HS-5 (cell line): ENCODE measurements at places on chromosomes 7 and 10.
A peak's percentile ranks its signal among the peaks of the same experiment; 100 is the strongest.

DNA sequence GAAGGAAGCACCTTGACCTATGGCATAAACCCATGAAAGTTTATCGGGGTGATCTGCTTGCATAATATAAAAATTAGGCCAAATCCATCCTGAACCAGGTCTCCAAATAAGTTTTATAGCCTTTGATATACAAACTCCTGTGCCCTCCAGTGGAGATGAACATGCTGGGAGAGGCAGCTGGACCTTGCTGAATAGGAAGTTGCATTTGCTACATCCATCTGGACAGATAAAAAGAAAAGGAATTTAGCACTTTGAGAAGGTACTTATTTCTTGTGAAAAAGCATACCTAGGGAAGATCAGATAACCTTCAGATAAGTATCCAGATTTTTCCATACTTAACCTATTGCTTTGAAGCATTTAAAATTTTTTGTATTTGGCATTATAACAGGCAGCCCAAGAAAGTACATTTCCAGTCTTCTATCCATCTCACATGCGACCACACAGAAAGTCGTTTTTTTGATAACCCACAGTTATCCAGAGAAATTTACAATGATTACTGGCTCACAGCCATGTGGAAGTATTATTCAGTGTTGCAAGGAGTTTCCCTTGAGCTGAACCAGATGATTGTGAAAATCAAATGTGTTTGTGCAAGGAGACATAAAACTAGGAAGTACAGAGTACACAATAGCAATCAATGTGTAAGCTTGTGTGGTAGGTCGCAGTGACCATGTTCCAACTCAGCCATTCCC lies 124.4 kb upstream of the STK17A start:
- DNase-seq: no peak

GRCh38 chr7:20206104-20206896 lies 10.9 kb downstream of the MACC1 start:
- no peak for DNase-seq

GRCh38 chr10:22029445-22030236 lies 26.1 kb upstream of the DNAJC1 start:
- no peak for DNase-seq

DNA sequence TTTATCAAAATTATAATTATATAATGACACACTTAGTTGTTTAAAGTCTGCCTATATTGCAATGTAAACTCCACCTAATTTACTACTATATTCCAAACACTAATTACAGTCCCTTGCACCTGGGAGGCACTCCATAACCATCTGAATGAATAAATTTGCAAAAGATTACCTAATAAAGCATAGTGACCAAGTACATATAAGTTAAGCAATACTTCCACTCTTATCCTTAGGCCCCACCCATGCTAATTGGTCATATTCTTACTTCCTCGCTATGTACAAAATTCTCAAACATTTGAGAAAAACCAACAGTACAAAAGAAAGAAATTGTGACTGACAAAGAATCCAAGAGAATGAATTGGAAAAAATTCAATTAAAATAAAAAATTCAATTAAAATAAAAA lies 65.3 kb downstream of the ZFAND4 start:
- no peak for DNase-seq

- DNase-seq: no peak
Measured at GRCh38 chr7:122219253-122219865, 75.3 kb upstream of the AASS start.

DNA sequence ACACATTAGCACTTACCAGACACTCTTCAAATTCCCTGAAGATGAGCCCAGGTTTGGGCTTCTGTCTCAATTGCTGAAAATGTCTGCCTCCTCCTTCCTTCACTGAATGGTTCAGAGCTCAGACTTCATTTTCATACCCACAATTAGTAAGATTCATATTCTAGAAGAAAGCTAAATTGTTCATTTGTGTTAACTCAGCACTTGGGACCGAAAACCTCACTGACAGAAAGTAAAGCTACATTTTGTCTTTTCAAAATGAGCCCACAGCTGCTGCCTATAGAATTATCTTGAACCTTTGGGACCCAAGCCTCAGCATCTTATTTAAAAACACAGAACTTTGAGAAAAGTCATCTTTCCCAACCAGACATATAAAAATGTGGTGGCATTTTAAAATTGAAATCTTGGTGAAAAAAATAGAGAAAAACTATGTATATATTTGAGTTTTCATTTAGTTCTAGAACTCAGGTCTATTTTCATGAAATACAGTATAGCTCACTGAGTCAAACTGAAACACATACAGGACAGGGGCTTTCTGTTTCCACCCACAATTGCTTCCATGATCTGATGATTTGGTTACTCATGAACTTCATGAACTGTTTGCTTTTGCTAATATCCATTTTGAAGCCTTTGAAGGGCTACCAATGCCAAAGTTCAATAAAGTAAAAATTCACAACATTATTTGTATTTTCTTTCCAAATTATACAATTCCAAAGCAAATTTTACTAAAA lies 119.1 kb upstream of the PFKP start:
- no peak for DNase-seq

- DNase-seq: no peak
Measured at GRCh38 chr7:121075952-121076349, 87.4 kb downstream of the CPED1 start.

- no peak for DNase-seq
Measured at GRCh38 chr7:147182874-147183273, 1066.3 kb downstream of the CNTNAP2 start.

- DNase-seq: no peak
Measured at GRCh38 chr10:69862882-69863530, 61.3 kb downstream of the COL13A1 start.

- no peak for DNase-seq
Measured at GRCh38 chr7:153433223-153433622, 619.0 kb upstream of the DPP6 start.

DNA sequence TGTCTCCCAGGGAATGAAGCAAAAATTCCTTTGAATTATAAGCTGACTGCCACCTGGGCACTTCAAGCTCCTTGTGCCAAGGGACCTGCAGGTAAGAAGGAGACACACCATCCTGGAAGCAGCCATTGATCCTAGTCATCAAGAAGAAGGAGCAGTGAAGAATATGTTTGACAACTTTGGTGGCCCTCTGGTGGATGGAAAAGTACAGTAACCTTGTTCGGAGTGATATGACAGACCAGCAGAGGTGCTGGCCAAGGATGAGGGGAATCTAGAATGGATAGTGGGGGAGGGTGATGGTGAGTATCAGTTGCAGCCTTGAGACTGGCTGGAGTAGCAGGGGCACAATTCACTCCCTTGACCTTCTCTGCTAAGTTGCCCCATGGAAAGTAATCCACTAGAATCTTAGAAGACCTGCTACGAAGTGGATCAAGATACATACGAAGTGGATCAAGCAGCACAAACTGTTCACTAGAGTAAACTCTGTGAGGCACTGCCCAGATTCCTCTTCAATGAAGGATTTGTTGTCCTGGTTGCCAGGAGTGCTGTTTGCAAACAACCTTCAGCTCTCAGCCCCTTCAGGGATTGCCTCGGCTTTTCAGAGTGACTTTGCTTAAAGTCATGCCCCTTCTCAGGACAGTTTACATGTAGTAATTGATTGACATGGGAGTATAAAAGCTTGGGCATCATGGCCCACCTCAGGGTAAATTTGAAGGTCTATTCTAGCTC lies 44.8 kb upstream of the ORC5 start:
- no peak for DNase-seq

- peak; percentile 0 for DNase-seq
Measured at GRCh38 chr10:21427804-21428481, 97.5 kb downstream of the SKIDA1 start.

DNA sequence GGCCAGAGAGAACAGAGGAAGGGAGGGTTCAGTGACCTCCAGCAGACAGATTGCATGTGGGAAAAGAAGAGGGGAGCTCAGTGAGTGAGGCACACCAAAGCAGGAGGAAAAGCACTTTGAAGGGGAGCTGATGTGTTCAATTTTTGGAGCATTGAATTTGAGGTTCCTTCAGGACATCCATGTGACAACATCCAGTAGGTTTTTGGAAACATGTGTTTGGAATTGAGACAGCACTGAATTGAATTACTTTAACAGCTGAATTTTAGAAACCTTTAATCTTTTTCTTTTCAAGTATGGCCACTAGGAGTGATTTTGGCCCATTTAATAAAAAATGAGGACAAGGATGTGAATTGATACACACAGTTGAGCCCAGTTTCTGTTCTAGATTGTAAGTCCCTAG lies 101.8 kb upstream of the SEC61G start:
- no peak for DNase-seq

DNA sequence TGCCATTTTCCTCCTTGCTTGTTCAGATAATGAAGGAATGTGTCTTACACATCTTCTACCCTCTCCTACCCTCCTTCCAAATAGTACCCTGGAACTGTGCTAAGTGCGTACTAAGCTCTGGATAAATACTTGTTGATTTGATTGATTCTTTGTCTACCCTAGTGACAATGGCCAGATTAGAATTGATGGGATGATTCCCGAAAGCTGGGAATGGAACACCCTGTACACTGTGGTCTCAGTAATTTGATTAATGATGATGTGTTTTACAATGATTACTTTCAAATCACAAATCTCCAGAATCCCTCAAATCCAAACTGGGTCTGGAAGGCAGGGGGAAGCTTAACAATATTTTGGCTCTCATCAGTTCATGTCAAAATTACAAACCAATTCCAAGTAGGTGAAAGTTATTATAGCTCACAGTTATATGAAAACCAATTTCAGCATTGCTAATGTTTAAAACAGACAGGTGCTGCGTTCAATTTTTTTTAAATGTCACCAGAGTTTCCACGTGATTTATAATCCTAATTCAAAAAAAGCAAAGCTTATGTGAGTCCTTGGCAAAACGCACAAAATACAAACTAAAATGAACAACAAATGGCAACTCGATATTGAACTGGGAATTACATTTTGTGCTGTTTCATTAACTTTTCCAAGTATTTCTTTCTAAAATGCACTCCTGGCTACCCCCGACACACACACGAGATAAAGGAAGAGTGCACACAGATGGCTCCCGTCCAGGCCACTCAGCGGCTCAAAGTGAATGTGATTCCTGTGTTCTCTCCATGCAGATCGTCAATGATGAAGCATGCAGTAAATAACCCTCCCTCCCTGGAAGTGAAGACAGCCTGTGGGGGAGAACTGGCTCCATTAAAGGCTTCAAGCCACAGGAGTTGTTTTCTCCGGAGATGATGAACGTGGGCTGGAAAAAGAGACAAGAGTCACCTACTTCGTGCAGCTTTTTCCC lies 21.7 kb upstream of the ADRB1 start:
- no peak for DNase-seq

DNA sequence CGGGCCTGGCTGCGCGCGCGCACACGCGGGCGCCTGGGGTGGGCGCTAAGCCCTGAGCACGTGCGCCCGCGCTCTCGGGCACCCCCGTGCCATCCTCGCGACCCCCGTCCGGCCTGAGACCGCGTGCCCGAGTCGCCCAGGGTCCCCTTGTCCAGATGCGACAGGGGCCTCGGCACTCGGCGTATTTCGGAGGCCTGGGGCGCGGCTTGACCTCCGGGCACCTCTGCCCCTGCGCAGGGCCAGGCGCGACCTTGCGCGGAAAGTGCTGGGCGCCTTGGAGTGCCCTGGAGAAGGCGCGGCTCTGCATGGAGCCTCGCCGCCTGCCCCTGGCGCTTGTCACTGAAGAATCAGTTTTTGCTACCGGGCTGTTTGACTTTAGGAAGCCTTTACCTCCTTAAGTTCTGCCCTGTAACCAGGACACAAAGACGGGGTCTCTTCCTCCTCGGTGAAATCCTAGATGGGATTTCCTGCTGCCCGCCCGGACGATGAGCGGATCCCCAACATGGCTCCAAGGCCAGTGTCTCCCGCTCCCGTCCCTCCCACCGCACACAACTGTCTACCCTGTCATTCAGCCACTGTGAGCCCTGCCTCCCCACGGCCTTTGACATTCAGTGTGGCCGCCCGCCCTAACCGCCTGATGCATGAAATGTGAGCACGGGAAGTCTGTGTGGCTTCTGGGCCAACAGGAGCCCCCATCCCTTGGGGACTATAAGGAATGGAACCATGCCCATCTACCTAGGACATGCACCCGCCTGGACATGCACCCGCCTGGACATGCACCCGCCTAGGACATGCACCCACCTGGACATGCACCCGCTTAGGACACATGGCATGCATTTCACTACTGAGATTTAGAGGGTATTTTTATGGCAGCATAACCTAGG lies 1.1 kb upstream of the STK32C start:
- no peak for DNase-seq

- DNase-seq: no peak
Measured at GRCh38 chr7:118104812-118105441, 79.0 kb upstream of the LSM8 start.

- no peak for DNase-seq
Measured at GRCh38 chr10:3639546-3639945, 145.5 kb downstream of the KLF6 start.

DNA sequence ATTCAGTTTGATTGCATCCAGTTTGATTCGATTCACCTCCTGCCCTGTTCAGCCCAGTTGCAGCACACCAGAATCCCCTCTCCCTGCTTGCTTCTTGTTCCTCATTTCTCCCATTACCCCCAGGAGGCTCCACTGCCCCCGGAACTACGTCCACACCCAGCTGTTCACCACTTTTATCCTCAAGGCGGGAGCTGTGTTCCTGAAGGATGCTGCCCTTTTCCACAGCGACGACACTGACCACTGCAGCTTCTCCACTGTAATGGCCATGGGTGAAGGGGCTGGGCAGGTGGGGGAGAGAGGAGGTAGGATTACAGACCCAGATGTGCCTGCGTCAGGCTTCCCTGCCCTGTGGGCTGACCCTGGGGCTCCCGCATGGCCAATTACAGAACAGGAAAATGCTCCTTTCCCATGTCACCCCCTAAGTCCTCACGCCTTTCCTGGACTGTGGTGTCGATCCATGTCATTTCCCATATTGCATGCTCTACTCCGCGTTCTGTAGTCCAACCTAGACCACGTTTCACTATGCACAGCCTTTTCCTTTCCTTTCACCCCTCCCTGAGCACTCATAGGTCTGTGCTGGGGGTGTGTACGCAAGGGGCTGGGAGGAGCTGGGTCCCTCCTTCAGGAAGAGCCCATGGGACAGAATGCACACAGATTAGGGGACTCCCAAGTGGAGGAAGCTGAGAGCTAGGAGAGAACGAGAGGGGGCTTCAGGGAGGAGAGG lies 8.2 kb downstream of the GHRHR start:
- no peak for DNase-seq

DNA sequence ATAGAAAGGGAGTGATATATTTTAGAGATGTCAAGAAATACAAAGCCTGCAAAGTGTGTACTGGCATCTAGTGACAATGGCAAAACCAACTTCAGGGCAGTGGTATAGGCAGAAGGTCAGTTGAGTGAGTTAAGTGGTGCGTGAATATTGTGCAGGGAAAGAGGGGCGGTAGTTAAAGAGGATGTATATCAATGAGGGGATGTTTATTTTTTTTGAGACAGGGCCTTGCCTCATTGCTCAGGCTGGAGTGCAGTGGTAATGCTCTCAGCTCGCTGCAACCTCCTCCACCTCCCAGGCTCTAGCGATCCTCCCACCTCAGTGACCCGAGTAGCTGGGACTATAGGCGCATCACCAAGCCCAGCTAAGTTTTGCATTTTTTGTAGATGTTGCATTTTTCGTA lies 13.8 kb downstream of the ANLN start:
- no peak for DNase-seq
